ENCODE measurements at places on chromosomes 12 and 14. TPM values are rescaled to one million over a fixed set of nuclear protein-coding genes. Genes with fewer than 3 reads are reported as not detected.

DNA sequence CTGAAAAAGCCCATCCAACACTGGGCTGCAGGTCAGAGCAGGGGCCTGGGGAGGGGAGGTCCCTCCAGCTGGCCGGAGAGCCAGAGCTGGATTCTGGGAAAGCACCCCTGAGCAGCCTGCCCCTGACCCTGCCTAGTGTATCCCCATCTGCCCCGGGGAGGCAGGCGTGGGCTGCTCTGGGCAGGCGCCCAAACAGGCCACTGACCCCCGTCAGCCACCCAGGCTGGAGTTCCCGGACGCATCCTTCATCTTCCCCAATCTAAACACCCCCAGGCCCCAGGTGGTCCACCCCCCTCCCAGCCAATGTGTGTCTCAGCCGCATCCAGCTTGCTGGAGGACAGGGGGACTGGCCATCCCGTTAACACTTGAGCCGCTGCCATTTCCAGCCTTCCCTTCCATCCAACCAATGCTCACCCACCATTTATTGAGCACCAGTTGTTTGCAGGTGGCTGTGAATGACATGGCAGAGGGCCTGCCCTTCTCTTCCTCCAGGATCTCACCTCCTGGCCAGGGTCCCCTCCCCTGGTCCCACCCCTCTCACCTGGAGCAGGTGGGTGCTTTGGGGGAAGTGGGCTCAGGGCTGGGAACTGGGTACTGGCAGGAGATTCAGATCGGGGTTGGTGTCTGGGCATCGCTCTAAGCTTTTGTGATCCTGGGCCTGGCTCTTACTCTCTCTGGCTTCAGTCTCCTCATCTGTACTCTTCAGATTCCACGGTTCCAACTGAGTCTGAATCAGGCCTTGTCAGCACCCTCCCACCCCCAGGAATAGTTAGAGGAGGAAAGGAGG is 743 bp upstream of the DTX1 start:
- no peak for DNase-seq

DNA sequence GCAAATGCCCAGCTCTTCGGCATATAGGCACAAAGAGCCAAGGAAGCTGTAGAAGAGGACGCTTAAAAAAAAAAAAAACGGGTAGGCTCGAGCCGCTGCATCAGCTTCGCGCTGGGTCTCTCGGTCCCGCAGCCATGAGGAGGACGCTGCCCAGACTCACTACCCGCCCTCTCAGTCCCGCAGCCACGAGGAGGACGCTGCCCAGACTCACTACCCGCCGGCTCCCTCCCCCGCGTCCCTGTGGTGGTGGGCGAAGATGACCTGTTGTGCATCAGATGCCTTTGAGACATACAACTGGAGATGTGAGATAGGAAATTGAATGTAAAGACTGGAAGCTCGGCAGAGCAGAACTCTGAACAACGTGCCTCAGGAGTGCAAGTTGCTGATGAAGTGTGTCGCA is 11.4 kb upstream of the SPSB2 start:
- no peak for DNase-seq

DNA sequence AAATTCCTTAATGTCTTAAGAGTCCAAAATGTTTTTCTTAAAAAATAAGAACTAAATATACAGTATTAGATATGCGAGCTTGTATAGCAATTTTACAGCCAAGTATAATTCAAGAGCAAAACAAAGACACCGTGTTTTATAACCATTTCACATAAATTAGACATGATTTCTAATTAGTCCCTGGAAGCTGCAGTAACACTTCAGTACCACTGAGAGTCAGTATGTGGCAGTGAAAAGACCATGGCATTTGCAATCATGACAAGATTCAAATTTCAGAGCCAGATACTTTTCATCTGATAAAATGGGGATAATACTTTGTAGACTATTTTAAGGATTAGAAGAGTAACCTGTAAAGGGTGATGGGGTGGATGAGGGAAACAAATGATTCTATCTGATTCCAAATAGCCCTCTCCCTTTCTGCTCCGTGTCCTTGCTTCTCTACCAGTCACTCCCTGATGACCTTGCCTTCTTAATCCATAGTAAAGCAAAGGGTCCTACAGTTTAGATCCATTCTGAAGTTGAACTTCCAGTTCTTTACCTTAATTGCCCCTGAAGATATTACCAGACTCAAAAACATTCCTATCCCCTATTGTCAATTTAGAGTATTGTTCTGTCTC is 145.4 kb upstream of the ABCD2 start:
- DNase-seq, result no peak

GRCh38 chr14:101496776-101497683 is 64.3 kb upstream of the DIO3 start:
- no peak for DNase-seq

DNA sequence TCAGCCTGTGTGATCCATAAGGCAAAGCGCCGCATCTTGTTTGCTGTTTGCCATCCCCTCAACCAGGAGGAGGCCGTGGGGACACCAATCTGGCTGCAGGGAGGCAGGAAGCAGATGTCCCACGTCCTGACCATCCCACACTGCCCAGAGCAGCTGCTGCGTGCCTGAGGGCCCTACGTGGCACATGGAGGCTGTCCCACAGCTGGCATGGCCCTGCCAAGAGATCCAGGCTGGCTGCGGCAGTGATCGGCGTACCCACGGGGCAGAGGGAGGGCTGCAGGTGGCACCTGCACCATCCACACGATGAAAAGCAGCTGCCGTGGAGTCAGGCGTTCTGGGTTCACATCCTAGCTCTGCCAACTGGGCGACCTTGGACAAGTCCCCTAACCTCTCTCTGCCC is 42.0 kb downstream of the NCOR2 start:
- no peak for DNase-seq

GRCh38 chr14:80764496-80764895 is 177.0 kb downstream of the CEP128 start:
- no peak for DNase-seq

DNA sequence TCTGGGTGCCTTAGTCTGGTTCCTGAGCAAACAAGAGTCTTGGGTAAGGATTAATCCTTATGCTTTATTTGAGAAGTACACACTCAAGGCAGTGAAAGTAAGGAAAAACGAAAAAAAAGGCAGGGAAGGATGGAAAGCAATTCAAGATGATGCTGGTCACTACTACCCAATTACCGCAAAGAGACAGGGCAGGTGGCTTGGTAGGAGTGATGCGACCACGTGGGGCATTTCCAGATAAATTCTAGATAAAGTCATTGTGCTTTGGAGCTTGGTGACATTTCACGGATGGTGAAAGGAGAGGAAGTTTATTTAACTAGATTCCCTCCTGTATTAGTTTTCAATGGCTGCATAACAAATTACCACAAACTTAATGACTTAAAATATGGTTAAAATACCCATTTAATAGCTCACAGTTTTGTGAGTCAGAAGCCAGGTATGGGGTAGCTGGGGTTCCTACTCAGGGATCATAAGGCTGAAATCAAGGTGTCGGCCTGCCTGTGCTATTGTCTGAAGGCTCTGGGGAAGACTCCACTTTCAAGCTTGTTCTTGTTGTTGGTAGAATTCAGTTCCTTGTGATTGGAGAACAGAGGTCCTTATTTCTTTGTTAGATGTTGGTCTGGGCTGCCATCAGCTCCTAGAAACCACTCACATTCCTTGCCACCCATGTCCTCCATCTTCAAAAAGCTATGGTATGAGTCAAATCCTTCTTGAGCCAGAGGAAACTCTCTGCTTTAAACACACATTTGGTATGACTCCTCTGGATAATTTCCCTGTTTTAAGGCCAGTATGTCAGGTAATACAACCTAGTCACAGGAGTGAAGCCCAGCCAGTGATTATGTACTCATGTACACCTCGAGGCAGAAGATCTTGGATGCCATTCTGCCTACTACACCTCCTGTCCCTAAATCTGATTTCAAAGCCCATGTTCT is 5.6 kb upstream of the HMGA2 start:
- no peak for DNase-seq

DNA sequence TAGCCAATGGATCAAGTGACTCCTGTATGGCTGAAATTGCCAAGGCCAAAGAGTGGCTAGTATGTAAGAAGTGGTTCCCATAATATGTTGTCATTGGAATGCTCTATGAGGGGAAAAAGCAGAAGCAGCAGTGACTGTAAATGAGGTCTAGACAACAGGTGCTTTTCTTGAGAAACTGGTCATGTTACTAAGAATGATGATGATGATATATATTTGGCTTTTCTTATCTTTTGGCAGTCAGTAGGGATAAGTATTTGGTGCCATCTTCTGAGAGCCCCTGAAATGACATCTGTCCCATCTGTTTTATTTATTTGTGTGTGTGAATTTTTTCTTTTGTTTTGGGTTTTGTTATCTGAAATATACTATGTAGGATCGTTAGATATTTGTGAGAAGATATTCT is 141.7 kb downstream of the SYT1 start:
- no peak for DNase-seq

GRCh38 chr12:94297876-94298505 is 149.6 kb downstream of the PLXNC1 start:
- no peak for DNase-seq

DNA sequence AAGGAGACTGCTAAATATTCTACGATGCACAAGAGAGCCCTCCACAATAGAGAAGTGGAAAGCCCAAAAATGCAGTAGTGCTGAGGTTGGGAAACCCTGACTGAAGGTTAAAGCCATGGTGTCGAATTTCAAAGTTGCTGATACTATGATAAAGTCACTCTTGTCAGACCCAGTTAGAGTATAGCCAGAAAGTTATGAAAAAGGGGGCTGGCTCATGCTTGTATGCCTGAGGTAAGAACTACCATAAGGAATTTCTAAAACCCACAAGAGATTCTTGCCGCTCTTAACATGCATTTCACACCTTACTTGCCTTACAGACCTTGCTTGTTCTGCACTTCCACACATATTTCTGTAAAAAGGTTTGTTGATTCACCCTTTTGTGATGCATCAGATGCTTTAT is 184.6 kb downstream of the SLC6A15 start:
- DNase-seq, result no peak

The IL23A gene
- not detected for total RNA-seq

The FIGNL2 gene
- 0.33 TPM for total RNA-seq

The FAM181A gene
- total RNA-seq, result not detected

The SLC10A1 gene
- not detected for total RNA-seq

The KRT6A gene
- not detected for total RNA-seq

The KSR2 gene
- under 0.01 TPM for total RNA-seq

The RPS6KL1 gene
- 9.5 TPM for total RNA-seq

Measured in esophagus muscularis mucosa (tissue), 4 donors.